Activated naive CD8-positive, alpha-beta T cell treated with anti-CD3 and anti-CD28 coated beads, Interleukin-2, amount 50 U/mL, for 24 hours (primary cell): ENCODE measurements at places on chromosomes 4 and X.

DNA sequence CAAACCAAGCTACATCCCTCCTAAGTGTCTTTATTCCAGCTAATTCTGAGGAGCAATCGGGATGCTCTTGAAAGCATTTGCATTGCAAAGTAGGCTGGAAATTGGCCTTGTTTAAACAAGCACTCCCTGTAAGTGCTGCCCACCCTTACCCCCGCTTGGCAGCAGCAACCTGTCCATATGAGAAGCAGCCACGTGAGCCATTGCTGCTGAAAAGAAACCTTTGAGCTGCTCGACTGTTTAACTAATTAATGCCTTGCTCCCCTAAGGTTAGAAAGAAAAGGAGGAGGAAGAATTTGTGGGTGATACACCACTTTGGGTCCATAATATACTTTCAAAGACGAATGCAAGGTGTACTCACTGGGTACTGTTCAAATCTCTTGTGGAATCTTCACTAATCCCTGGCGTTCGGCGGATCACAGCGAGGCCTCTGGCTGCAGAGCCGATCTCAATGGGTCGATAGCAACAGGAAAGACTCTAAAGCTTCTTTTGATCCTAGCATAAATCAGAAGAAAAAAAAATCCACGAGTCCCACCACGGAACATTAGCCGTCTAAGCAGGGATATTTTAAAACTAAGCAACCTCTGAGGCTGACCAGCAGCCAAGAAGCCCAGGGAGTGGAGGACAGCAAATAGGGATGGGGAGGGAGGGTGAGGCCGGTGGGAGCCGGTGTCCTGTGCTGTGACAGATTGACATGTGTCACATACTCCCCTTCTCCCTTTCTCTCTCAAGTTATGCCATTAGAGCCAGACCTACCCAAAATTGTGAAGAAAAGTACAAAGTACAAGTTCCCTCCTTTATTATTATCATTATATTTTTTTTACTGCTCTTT, 37.2 kb upstream of the MGST2 start:
- no peak for DNase-seq

- DNase-seq: no peak
Measured at GRCh38 chrX:16705370-16705769, 7.1 kb downstream of the CTPS2 start.

- no peak for DNase-seq
Measured at GRCh38 chr4:146159384-146160058, 16.0 kb upstream of the LSM6 start.

DNA sequence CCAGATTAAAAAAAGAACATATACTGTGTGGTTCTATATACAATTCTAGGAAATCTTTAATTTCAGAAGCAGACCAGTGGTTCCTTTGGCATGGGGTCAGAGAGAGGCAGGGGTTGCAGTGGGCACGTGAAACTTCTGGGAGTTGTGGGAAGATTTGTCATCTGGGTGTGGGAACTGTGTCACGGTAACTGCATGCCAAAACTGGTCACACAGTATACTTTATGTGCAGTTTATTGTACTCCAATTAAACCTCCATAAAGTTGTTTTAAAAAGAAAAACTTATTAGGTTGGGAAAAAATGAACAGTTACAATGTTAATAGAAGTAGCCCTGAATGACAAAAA, 26.7 kb upstream of the STS start:
- DNase-seq: no peak

DNA sequence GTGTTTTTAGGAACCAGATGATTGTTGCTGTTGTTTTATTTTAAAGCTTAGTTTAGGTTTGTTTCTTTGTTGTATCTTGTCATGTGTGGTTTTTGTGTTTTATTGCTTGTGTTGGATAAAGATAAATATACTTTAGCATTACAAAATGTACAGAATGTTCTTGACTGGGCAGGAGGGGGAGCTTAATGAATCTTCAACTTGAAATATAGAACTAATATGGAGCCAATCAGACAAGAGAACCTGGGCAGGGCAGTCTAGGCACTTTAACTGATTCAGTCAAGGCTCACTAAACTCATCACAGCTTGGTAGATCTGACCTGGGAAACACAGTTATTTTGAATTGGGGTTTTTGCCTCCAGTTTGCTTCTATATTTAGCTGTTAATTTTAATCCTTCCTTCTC, 304.2 kb downstream of the ARHGAP24 start:
- DNase-seq: no peak

DNA sequence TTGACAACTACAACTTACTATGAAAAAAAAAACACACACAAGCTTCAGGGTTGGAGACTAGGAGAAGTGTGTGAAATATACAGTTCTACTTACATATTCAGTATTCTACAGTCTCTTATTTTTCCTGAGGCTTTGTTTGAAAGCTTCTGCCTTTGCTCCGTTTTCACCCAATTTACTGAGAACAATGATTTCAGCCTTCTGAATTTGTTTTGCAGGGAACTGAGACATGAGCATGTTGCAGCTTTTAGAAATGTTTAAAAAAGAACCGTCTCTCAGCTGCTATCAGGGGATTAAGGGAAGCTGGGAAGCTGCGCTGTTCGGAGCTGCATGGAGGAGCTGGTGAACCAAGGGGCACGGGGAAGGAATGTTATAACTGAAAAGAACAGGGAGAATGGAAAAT, 85.7 kb downstream of the QDPR start:
- DNase-seq: no peak

DNA sequence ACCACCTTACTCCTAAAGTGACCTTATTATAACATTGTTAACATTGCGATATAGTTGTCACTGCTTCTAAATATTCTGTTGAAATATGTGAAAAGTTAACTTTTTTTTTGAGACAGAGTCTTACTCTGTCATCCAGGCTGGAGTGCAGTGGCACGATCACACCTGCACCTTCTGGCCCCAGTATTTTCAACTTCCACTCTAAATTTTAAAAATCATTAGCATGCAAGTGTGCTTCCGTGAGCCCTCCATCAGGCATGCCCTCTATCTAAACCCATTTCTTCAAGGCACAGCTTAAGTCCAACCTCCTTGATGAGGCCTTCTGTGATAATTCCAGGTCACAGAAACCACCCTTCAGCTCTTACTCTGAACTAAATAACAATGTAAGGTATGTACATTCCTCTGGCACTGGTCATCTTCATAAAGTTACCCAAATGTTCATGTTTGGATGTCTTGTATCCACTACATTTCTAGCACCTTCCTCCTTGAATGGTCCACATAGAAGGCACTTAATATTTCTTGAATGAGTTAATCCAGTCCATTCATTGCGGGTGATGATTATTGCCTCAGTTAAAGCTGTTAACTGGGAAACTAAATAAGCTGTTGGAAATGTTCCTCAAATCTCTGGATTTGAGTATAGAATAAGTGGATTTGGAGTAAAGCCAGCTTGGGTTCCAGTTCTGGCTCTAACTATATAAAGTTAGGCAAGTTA, 38.6 kb upstream of the TMEM131L start:
- DNase-seq: no peak

- DNase-seq: no peak
Measured at GRCh38 chr4:119068529-119068962, 67.1 kb upstream of the MYOZ2 start.

- DNase-seq: no peak
Measured at GRCh38 chrX:54483946-54484345, 12.1 kb downstream of the FGD1 start.

GRCh38 chrX:68396953-68397352, 36.3 kb downstream of the OPHN1 start:
- DNase-seq: no peak
